ENCODE measurements at places on chromosomes 12 and 14. TPM values are rescaled to one million over a fixed set of nuclear protein-coding genes. Genes with fewer than 3 reads are reported as not detected.

GRCh38 chr12:2844786-2845185, 10.0 kb upstream of the NRIP2 start:
- no peak for DNase-seq

GRCh38 chr12:40031965-40032364, 73.9 kb downstream of the SLC2A13 start:
- DNase-seq: no peak

- no peak for DNase-seq
Measured at GRCh38 chr12:2384533-2385351, 332.0 kb downstream of the CACNA1C start.

DNA sequence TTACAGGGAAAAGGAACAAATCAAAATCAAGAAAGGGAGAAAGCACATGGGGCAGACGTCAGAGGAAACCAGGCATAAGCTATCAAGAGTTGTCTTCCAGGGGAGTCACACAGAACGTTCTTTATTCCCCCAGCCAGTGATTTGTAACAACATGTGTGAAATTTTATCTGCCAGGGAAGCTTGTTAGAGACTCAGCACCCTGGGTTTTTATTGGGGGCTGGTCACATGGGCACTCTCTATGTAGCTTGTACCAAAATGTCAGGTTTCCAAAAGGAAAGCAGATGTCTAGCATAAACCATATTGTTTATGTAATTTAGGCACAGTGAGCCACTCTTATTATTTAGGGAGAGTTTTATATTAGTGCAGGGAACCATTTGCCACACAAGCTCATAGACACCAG, 440.4 kb upstream of the DCN start:
- DNase-seq: no peak

DPPA3 gene
- not detected for polyA plus RNA-seq

- DNase-seq: no peak
Measured at GRCh38 chr12:98595243-98595988, 1.9 kb downstream of the SLC25A3 start.

KRT74 gene
- not detected for polyA plus RNA-seq

DNA sequence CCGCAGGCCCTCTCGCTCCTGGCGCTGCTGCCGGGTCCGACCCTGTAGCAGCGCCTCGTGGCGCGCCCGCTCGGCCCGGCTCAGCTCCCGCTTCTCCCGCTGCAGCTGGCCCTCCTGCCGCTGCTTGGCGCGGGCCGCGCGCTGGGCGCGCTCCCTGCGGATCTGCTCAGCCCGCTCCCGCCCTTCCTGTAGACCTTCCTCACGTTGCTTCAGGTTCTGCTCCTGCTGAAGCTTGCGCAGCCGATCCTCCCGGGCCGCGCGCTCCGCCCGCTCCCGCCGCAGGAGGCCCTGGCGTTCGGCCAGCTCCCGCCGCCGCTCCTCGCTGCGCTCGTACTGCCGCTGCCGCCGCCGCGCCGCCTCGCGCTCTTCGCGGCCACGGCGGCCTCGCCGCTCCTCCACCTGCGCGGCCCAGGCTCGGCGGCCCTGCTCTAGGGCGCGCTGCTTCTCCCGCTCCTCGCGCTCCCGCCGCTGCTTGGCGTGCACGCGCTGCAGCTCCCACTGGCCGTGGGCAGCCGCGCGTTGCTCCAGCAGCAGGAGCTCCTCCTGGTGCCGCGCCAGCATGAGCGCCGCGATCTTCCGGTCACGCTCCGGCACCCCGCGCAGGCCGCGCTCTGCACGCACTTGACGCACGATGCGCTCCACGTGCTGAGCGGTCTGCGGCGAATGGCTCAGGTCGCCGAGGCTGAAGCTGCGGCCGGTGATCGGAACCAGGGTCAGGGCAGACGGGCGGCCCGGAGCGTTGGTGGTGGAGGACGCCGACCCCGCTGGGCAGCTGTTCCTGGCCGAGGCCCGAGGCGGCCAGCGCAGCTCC, 2.4 kb downstream of the CCDC177 start:
- DNase-seq: no peak

- peak; percentile 43 for DNase-seq
Measured at GRCh38 chr14:82642425-82642824, 1108.8 kb upstream of the SEL1L start.

SERPINA5 gene
- 1.1 TPM for polyA plus RNA-seq

GRCh38 chr12:119645535-119646059, 22.3 kb upstream of the PRKAB1 start:
- no peak for DNase-seq

OR5AU1 gene
- polyA plus RNA-seq: 0.05 TPM

All from spinal cord (tissue), 10 donors.